ENCODE measurements at places on chromosomes 1 and 21. TPM values are rescaled to one million over a fixed set of nuclear protein-coding genes. Genes with fewer than 3 reads are reported as not detected.

Gene SLC35A3
- 23.3 TPM for total RNA-seq

Gene MAP1LC3C
- not detected for total RNA-seq

Gene SPRR2A
- not detected for total RNA-seq

Gene SYT2
- not detected for total RNA-seq

Gene PRDM16
- total RNA-seq, result not detected

Gene MYBPH
- not detected for total RNA-seq

GRCh38 chr1:18734461-18735223 is 104.0 kb downstream of the PAX7 start:
- H3K4me3 ChIP-seq, result no peak overlapping the region
- H3K27me3 ChIP-seq, result peaks cover 14% of the 10 kb centered on the region
- H3K27ac ChIP-seq, result no peak overlapping the region
- DNase-seq, result no peak

GRCh38 chr1:89842567-89843272 is 21.9 kb downstream of the LRRC8D start:
- H3K4me3 ChIP-seq, result peak overlapping the region; percentile 95
- peaks cover 8% of the 10 kb centered on the region for H3K36me3 ChIP-seq
- no peaks in the 10 kb centered on the region for H3K27me3 ChIP-seq

GRCh38 chr1:64251971-64252370 is 48.5 kb downstream of the UBE2U start:
- no peak overlapping the region for H3K27ac ChIP-seq
- H3K36me3 ChIP-seq, result peaks cover 2% of the 10 kb centered on the region
- H3K27me3 ChIP-seq, result peaks cover 34% of the 10 kb centered on the region
- H3K4me1 ChIP-seq, result no peaks in the 10 kb centered on the region
- H3K4me3 ChIP-seq, result no peak overlapping the region

DNA sequence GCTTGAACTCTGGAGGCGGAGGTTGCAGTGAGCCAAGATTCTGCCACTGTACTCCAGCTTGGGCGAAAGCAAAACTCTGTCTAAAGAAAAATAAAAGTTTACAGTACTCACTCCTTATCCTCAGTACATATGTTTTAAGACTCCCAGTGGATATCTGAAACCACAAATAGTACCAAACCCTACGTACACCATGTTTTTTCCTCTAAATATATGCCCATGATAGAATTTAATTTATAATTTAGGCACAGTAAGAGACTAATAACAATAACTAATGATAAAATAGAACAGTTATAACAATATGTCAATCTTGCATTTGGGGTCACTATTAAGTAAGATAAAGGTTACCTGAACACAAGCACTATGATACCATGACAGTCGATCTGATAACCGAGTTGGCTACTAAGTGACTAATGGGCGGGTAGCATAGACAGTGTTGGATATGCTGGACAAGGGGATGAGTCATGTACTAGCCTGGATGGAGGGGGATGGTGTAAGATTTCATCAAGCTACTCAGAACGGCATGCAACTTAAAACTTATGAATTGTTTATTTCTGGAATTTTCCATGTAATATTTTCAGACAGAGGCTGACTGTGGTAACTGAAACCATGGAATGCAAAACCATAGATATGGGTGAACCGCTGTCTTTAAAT is 43.7 kb downstream of the ST7L start:
- H3K4me3 ChIP-seq, result no peak overlapping the region
- no peak overlapping the region for H3K27ac ChIP-seq
- DNase-seq, result no peak
- no peaks in the 10 kb centered on the region for H3K27me3 ChIP-seq
- peaks cover 18% of the 10 kb centered on the region for H3K36me3 ChIP-seq

DNA sequence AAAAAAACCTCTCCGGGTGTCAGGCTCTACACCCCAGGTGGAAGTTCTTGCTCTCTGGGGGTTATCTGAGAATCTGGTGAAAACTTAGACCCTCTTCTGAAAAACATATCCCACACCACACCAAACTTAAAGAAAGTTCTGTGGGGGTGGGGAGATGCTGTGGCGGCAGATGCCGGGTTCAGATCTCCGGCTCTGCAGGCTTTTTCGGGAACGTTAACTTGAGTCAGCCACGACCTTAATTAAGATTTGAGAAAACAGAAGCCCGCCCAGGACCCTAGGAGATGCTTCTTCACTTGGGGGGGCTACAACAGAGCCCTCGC is 2.3 kb downstream of the RCC2 start:
- peaks cover 7% of the 10 kb centered on the region for H3K36me3 ChIP-seq
- no peak for DNase-seq
- no peaks in the 10 kb centered on the region for H3K27me3 ChIP-seq
- H3K27ac ChIP-seq, result peak overlapping the region; percentile 74
- peak overlapping the region; percentile 83 for H3K4me3 ChIP-seq

- H3K4me1 ChIP-seq, result peaks cover 43% of the 10 kb centered on the region
- no peak for DNase-seq
- H3K27ac ChIP-seq, result peak overlapping the region; percentile 96
- peaks cover 46% of the 10 kb centered on the region for H3K36me3 ChIP-seq
These were observed 3.3 kb downstream of the CDC42SE1 start for GRCh38 chr1:151056149-151056548.

DNA sequence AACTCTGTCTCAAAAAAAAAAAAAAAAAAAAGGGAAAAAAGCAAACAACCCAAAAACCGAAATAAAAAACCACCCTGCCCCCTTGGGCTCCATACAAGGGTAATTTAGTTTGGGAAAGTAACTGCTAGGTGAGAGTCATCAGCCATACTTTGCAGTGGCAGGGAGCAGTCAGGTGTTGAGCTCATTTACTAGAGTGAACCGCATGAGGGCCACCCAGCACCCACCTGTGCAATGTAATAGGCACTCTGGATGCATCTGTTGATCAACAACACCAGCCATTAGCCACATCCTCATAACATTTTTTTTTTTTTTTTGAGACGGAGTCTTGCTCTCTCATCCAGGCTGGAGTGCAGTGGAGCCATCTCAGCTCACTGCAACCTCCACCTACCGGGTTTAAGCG is 9.1 kb downstream of the INAVA start:
- H3K4me1 ChIP-seq, result peaks cover 14% of the 10 kb centered on the region
- no peaks in the 10 kb centered on the region for H3K36me3 ChIP-seq
- DNase-seq, result no peak
- H3K27ac ChIP-seq, result no peak overlapping the region

- no peak for DNase-seq
- no peak overlapping the region for H3K27ac ChIP-seq
- H3K27me3 ChIP-seq, result no peaks in the 10 kb centered on the region
- H3K36me3 ChIP-seq, result no peaks in the 10 kb centered on the region
- H3K4me1 ChIP-seq, result no peaks in the 10 kb centered on the region
These were observed 104.8 kb downstream of the CSMD2 start for GRCh38 chr1:34060187-34060730.

- no peaks in the 10 kb centered on the region for H3K27me3 ChIP-seq
- H3K27ac ChIP-seq, result no peak overlapping the region
- no peak overlapping the region for H3K4me3 ChIP-seq
- no peaks in the 10 kb centered on the region for H3K36me3 ChIP-seq
- H3K4me1 ChIP-seq, result no peaks in the 10 kb centered on the region
- no peak for DNase-seq
These were observed 23.3 kb downstream of the CTH start for GRCh38 chr1:70434253-70434859.

DNA sequence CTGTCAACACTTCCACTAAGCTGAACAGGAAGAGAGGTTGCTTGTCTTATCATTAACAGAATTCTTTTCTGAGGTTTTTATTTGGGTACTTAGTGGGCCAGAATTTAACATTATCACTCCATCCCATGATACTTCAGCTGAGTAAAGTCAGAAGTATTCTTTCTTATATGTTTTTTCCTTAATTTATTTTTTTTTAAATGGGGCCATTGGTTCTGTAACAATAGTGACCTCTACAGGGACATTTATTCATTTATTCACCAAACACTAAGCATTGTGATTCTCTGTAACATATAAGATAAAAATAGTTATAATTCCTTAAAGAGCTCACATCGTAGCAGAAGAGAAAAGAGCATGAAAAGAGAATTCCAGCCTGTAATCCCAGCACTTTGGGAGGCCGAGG is 9.8 kb downstream of the GREM2 start:
- H3K27me3 ChIP-seq, result peaks cover 2% of the 10 kb centered on the region
- DNase-seq, result no peak
- H3K27ac ChIP-seq, result no peak overlapping the region
- H3K4me1 ChIP-seq, result no peaks in the 10 kb centered on the region
- no peaks in the 10 kb centered on the region for H3K36me3 ChIP-seq

GRCh38 chr1:232766241-232766890 is 38.9 kb upstream of the MAP10 start:
- H3K27me3 ChIP-seq, result peaks cover 4% of the 10 kb centered on the region
- no peaks in the 10 kb centered on the region for H3K36me3 ChIP-seq
- peaks cover 4% of the 10 kb centered on the region for H3K4me1 ChIP-seq
- H3K4me3 ChIP-seq, result no peak overlapping the region
- DNase-seq, result no peak
- H3K27ac ChIP-seq, result no peak overlapping the region

- H3K27ac ChIP-seq, result no peak overlapping the region
- DNase-seq, result no peak
- H3K27me3 ChIP-seq, result peaks cover 23% of the 10 kb centered on the region
- H3K36me3 ChIP-seq, result no peaks in the 10 kb centered on the region
These were observed 83.6 kb upstream of the CNTN2 start for GRCh38 chr1:204959374-204959773.

DNA sequence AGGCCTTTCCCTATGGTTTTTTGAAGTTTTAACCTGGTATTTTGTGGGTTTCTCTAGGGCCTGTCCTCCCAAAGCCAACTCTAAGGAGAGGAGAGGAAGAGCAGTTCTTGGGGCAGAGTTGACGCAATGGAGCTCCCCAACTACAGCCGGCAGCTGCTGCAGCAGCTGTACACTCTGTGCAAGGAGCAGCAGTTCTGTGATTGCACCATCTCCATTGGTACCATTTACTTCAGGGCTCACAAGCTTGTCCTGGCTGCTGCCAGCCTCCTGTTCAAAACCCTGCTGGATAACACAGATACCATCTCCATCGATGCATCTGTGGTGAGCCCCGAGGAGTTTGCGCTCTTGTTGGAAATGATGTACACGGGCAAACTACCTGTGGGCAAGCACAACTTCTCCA is 38.2 kb downstream of the ZBTB40 start:
- H3K4me3 ChIP-seq, result no peak overlapping the region
- H3K4me1 ChIP-seq, result peaks cover 4% of the 10 kb centered on the region
- H3K27me3 ChIP-seq, result no peaks in the 10 kb centered on the region
- no peak for DNase-seq
- H3K36me3 ChIP-seq, result peaks cover 13% of the 10 kb centered on the region

DNA sequence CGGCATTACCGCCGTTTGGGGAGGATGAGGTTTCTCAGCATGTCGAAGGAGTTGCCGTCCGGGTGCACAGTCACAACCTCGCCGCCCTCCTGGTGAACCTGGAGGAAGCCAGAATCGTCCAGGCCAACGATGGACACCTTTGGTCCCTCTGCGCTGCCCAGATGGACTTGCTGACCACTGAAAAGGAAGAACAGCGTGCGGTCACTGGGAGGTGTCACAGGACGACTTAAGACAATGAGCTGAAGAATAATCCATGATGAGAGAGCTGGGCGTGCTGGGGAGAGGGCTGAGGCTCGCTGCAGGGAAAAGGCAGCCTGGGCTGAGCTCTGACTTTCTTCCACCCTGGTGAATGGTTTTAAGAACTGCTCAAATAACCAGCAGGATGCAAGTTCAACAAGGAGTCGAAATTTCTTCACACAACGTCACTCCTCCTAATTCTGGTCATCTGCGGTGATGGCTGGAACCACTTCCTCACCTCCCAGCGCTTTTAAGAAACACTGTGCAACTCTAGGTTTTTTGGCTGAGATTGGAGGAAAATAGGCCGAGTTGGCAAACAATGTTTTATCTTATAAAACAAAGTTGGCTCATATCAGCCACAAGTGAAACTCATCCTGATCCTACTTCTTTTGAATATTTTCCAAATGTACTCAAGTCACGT is 55.5 kb downstream of the SIM2 start:
- no peak overlapping the region for H3K27ac ChIP-seq
- peaks cover 4% of the 10 kb centered on the region for H3K27me3 ChIP-seq
- no peak overlapping the region for H3K4me3 ChIP-seq
- no peaks in the 10 kb centered on the region for H3K36me3 ChIP-seq
- DNase-seq, result no peak

GRCh38 chr1:172885411-172885810 is 165.3 kb downstream of the TNFSF18 start:
- H3K36me3 ChIP-seq, result peaks cover 6% of the 10 kb centered on the region
- H3K4me1 ChIP-seq, result peaks cover 22% of the 10 kb centered on the region
- H3K27ac ChIP-seq, result no peak overlapping the region
- peaks cover 7% of the 10 kb centered on the region for H3K27me3 ChIP-seq
- H3K4me3 ChIP-seq, result no peak overlapping the region
- no peak for DNase-seq

DNA sequence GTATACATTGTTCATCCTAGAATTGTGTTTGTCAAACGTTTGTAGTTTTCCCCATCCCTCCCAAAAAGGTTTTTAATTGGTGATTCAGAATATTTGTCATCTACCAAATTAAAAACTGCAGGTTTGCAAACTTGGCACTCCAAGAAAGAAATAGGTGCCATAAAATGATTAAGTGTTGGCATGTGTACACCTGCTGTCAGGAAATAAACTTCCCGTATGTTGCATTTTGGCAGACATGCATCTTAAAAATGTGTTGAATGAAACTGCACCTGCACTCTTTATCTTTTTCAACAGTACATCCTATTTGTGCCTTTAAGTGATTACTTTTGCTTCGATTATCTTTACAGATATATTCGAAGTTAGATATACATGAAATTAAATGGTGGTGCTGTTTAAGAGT is 7.3 kb downstream of the B3GALT2 start:
- H3K4me1 ChIP-seq, result peaks cover 3% of the 10 kb centered on the region
- no peak overlapping the region for H3K27ac ChIP-seq
- no peak for DNase-seq
- H3K27me3 ChIP-seq, result no peaks in the 10 kb centered on the region

DNA sequence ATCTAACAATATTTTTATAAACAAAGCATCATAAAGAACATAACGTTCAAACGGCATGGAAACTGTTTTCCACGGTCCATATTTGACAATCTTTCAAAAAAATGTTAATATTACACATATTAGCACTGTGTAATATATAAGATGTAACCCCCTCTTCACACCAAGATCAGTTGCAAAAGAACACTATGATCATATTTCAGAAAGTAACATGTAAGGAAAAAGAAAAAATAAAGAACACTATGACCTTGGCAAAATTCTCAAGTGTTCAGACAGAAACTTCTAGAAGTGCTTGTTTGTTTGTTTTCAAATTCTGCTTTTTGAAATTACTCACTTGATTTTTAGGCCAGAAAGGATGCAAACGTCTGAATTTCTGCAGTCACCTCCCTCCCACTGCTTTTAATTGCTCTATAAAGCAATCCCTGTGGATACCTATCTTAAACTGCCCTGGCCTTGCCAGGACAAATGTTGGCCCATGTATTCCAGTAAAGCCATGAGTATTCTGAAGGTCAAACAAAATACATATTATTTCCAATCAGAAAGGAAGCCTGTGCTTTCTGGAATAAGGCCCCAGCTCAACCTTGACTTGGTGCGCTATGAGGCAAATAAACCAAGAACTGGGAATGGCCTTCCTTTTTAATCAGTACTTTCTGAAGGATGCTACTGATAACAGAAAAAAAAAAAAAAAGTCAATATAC is 68.6 kb downstream of the TGFBR3 start:
- H3K27me3 ChIP-seq, result peaks cover 20% of the 10 kb centered on the region
- H3K4me1 ChIP-seq, result peaks cover 7% of the 10 kb centered on the region
- H3K4me3 ChIP-seq, result no peak overlapping the region
- no peaks in the 10 kb centered on the region for H3K36me3 ChIP-seq
- no peak for DNase-seq
